NCI-H2029 treated with DMSO at 0.1 percent for 48 hours (cell line): ENCODE measurements at places on chromosomes 3 and 15.

DNA sequence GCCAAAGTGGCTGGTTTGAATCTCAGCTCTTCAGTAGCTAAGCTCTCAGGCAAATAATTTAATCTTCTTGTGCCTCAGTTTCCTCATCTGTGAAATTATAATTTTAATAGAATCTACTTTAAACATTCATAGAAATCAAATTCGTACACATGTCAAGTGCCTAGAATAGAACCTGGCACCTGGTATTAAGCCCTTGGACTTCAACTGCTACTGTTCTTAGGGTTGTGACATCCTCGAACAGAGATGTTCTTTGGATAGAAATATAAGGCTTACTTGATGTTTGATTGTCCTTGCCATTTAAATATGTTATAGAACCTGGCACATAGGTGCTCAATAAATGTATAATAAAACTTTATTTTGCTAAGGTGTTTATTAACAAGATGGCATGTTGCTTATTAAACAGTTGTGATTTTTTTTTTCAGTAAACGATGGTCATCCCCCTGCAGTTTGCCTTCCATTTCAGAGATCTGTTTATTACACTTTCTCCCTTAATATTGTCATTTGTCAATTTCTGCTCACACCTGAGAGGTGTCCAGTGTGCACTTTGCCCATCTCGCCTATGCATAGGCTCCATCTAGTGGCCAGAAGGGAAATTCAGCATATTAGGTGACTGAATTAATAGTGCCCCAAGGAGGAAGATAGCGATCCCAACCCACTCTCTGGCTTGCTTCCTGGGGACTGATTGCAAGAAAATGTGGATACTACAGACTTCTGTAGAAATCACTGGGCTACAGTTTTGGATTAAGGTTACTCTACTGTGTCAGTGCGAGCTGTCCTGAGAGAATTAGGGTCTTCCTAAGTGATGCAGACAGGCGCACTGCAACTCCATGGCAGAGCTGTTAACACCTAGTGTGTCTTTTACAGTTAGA, 10.7 kb downstream of the IGF1R start:
- peak; percentile 23 for DNase-seq

- no peak for DNase-seq
These were observed 53.0 kb downstream of the SUCLG2 start for GRCh38 chr3:67601385-67601784.

GRCh38 chr3:72887705-72888545, at the start of gene GXYLT2:
TSS of gene GXYLT2 (plus strand) at chr3:72888046. CDS start at chr3:72888234, 188 bp downstream.
- DNase-seq: peak; percentile 28

- no peak for DNase-seq
These were observed 69.1 kb downstream of the HERC2 start for GRCh38 chr15:28252831-28253230.

DNA sequence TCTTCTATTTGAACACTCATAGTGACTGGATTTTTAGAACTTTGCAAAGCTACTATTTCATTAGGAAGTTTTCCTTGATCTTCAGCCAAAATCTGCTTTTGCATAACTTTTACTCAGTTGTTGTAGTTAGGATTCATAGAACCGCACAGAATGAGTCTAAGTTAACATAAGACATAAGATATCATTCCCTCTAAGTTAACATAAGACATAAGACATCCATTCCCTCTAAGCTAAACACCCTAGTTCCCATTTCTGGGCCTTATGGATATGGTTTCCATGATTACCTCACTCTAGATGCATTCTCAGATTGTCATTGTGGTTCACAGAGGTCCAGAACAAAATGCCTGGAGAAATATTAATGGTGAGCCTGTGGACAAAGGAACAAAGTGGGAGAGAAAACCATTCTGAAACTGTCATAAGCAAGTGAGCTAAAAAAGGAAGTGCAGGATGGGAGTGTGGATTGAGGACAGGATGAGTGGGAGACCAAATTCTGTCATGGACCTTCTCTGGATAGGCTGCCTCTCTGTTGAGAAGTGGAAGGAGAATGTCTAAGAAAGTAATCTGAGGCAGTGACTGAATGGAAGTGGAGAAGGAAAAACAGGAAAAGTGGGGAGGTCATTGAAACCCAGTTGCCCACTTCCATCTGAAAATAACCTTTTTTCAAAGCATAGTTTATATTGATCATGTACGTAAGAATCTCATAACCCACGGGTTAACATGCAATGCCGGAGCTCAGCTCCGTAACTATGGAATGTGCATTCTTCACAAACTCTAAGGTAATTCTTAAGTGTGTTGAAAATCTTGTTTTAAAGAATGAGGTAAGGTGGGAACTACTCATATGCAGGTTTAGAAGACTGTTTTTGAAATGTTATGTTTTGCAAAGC, 37.4 kb upstream of the SECISBP2L start:
- no peak for DNase-seq
